ENCODE measurements at places on chromosomes 1 and 21.

- DNase-seq = no peak
These were observed 26.8 kb downstream of the TRPM2 start for GRCh38 chr21:44379991-44380865.

- no peak for DNase-seq
These were observed 14.0 kb upstream of the TRIM63 start for GRCh38 chr1:26081267-26082019.

- DNase-seq = no peak
These were observed 16.2 kb downstream of the OLIG2 start for GRCh38 chr21:33041981-33042380.

DNA sequence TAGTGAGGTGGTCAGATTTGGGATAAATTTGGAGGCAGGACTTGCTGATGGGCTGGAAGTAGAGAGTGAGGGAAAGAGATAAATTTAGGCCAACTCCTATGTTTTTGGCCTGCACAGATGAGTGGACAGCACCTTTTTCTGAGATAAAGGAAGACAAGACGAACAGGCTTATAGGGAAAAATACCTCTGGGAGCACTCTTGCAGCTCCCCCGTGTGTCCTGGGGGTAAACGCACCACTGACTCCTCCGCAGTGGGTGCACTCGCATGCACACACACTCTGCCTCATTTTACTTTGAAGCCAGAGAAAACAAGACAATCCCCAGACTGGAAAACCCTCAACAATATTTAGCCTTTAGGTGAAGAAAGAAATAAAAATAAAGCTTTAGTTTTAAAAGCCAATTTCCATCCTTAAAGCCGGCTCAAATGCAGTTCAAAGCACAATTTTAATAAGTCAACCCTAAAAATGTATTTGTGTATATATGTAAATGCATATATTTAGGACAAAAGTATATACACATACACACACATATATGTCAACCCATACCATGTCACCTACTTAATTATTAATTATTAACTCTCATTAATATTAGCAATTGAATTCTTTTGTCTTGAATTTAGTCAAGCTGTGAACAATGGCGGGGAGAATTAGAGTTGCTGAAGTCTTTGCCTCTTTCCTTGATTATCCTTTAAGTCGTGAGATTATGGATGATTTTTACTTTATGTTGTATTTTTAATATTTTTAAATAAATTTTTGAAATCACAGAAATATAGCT, 341.8 kb downstream of the ZNF326 start:
- DNase-seq = no peak

- no peak for DNase-seq
These were observed 1.2 kb downstream of the NHLH2 start for GRCh38 chr1:115839679-115840237.

DNA sequence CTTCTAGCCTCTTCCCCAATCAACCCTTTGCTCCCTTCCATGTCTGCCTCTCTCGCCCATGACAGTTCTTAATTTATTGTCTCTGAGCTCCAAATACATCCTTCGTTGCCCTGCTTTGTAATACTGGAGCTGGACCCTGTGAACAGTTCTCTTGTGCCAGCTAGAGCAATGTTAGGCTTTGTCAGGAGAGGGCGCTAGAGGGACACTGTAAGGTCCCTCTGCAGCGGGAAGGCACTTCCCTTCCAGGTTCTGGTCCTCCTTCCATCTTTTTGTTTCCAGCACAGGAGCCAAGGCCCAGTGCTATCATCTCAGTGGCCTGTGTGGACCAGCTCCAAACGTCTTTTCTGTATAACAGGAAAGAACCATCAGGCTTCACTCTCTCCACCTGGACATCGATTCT, 95.9 kb downstream of the PTPRU start:
- no peak for DNase-seq

GRCh38 chr21:36708286-36709029, 9.5 kb downstream of the SIM2 start:
- DNase-seq = no peak

- no peak for DNase-seq
These were observed 704 bp downstream of the WDR4 start for GRCh38 chr21:42878678-42878992.

Measured in hippocampal formation (tissue), 2 donors.